T-cell (primary cell): ENCODE measurements at places on chromosomes 1 and 21. TPM values are rescaled to one million over a fixed set of nuclear protein-coding genes. Genes with fewer than 3 reads are reported as not detected.

DNA sequence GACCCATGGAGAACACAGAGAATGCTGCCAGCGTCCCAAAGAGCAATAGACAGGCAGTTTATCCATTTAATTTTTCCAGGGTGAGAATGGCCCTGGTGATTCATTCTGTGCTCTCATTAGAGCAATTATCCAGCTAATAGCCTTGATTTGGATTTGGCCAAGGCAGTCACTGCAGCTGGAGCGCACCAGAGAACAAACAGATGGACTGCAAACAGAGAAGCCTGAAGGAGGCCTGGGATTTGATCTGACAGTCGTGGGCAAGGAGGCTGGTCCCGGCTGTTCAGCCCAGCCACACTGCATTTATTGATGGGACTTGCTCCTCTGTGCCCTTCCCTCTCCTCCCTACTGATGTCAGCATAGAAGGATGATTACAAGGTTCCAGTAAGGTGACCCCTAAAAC lies 353.9 kb upstream of the C1orf174 start:
- DNase-seq, result no peak

The ANKRD45 gene
- total RNA-seq, result not detected

The SDHC gene
- total RNA-seq, result 103 TPM

DNA sequence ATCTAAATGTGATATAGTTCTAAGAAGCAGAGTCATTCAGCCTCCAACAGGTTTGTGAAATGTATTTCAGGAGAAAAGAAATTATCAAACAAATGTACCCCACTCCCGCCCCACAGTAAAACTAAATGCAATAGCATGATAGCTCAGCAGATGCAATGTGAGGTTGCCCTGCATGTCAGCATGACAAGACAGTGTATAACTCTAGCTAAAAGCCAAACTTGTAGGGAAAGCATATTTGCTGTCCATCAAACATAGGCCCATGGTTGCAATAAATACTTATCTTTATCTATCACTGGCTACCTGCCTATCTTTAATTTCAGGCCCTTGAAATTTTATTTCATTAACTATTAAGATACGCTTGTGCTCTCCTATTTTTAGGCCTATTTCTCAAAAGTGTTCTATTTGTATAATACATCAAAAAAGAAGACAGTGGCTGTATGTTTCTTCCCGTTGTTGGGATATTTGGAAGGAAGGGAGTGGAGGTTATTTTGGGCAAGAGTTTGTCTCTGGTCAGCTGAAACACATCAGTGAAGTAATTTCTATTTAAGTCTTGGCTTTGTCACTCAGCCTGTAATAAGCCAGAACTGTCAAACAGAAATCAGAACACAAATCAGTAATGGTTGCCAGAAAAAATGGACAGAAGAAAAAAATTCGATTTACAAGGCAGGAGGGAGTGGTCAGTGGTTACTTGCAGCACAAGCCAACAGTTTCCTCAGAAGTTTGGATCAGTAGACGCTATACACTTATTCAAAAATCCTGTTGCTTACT lies 307.4 kb upstream of the ADGRL2 start:
- DNase-seq, result no peak

DNA sequence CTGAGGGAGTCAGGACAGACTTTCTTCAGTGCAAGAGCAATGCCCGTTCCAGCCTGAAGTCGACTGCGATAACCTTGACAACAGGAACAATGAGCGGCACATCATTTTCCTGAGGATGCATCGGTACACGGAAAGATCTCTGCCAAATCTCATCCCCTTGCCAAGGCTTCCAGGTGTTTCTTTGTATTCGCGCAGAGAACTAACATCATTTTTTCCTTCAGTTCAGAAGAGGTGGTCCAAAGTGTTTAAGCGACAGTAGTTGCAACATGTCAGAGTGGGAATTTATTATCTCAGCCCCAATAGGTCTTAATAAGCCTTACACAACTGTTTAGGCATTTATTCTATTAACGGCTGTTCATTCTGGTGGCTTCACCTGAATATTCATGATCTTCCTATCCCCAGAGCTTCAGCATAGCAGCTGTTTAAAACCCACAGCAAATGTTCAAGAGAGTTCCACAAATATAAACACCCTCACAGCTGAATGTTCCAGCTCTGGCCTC lies 129.7 kb upstream of the NFIA start:
- DNase-seq, result no peak

The PLA2G2F gene
- total RNA-seq, result not detected
